Activated CD8-positive, alpha-beta T cell treated with anti-CD3 and anti-CD28 coated beads, Interleukin-2, amount 10 ng/mL, durations not matched to agents 7 days and 5 days (primary cell): ENCODE measurements at places on chromosomes 1 and 21. TPM values are rescaled to one million over a fixed set of nuclear protein-coding genes. Genes with fewer than 3 reads are reported as not detected.

The PHACTR4 gene
- total RNA-seq, result 30.8 TPM

The FHL3 gene
- 13.5 TPM for total RNA-seq

The AMIGO1 gene
- 1.6 TPM for total RNA-seq

The SLC25A33 gene
- 4.4 TPM for total RNA-seq

The CA14 gene
- not detected for total RNA-seq

The RNU1-2 gene
- 1,730 TPM for total RNA-seq

The NTMT2 gene
- total RNA-seq, result not detected

The RSPH1 gene
- total RNA-seq, result not detected

The IQGAP3 gene
- 28.6 TPM for total RNA-seq

- H3K27me3 ChIP-seq, result peaks cover 43% of the 10 kb centered on the region
- peaks cover 6% of the 10 kb centered on the region for H3K4me1 ChIP-seq
- DNase-seq, result no peak
- no peaks in the 10 kb centered on the region for H3K36me3 ChIP-seq
- no peak overlapping the region for H3K4me3 ChIP-seq
- H3K27ac ChIP-seq, result no peak overlapping the region
Observed at GRCh38 chr1:203354246-203354645, 3.3 kb upstream of the FMOD start.

GRCh38 chr1:1024149-1024770, 4.3 kb downstream of the AGRN start:
- H3K27me3 ChIP-seq, result peaks cover 4% of the 10 kb centered on the region
- peaks cover 12% of the 10 kb centered on the region for H3K4me1 ChIP-seq
- no peak overlapping the region for H3K27ac ChIP-seq
- H3K4me3 ChIP-seq, result no peak overlapping the region
- H3K36me3 ChIP-seq, result no peaks in the 10 kb centered on the region
- no peak for DNase-seq

- peaks cover 17% of the 10 kb centered on the region for H3K27me3 ChIP-seq
- peaks cover 4% of the 10 kb centered on the region for H3K4me1 ChIP-seq
- no peak for DNase-seq
Observed at GRCh38 chr21:35488946-35489345, 439.8 kb upstream of the RUNX1 start.

DNA sequence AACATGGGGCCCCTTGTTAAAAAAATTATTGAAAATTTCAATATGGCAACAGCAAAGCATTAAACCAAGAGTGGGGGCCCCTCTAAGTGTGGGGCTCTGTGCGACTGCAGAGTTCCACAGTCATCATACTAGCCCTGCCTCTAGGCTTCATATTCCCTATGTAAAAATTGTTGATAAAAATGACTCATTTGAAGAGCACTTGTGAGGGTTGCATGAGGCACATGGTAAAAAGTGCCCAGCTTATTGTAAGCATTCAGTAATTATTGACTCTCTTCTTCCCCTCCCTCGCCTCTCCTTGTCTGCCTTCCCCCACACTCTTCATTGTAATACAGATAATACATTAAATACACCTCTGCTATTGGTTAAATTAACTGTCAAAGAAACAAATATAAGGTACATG, 86.7 kb upstream of the PTBP2 start:
- no peaks in the 10 kb centered on the region for H3K36me3 ChIP-seq
- peaks cover 3% of the 10 kb centered on the region for H3K27me3 ChIP-seq
- DNase-seq, result no peak
- H3K4me1 ChIP-seq, result no peaks in the 10 kb centered on the region
- H3K27ac ChIP-seq, result no peak overlapping the region

GRCh38 chr1:155199792-155200191, 7.9 kb downstream of the THBS3 start:
- H3K4me1 ChIP-seq, result peaks cover 13% of the 10 kb centered on the region
- H3K36me3 ChIP-seq, result no peaks in the 10 kb centered on the region
- DNase-seq, result no peak
- H3K4me3 ChIP-seq, result no peak overlapping the region

- no peak for DNase-seq
- H3K27ac ChIP-seq, result no peak overlapping the region
- H3K27me3 ChIP-seq, result no peaks in the 10 kb centered on the region
Observed at GRCh38 chr1:179447489-179447888, 81.7 kb downstream of the AXDND1 start.

- no peak overlapping the region for H3K27ac ChIP-seq
- DNase-seq, result no peak
- H3K4me1 ChIP-seq, result peaks cover 82% of the 10 kb centered on the region
- H3K4me3 ChIP-seq, result no peak overlapping the region
- H3K27me3 ChIP-seq, result no peaks in the 10 kb centered on the region
Observed at GRCh38 chr1:226670073-226670472, 69.0 kb downstream of the ITPKB start.

- peaks cover 31% of the 10 kb centered on the region for H3K4me1 ChIP-seq
- H3K4me3 ChIP-seq, result peak overlapping the region; percentile 92
- H3K27ac ChIP-seq, result peak overlapping the region; percentile 87
- peaks cover 3% of the 10 kb centered on the region for H3K36me3 ChIP-seq
- H3K27me3 ChIP-seq, result no peaks in the 10 kb centered on the region
Observed at GRCh38 chr1:162562470-162562828, 927 bp downstream of the UAP1 start.

- H3K4me3 ChIP-seq, result no peak overlapping the region
- H3K36me3 ChIP-seq, result peaks cover 5% of the 10 kb centered on the region
- no peak for DNase-seq
- H3K27me3 ChIP-seq, result no peaks in the 10 kb centered on the region
- H3K27ac ChIP-seq, result no peak overlapping the region
Observed at GRCh38 chr1:97164276-97164639, 442.7 kb downstream of the PTBP2 start.

GRCh38 chr1:188778578-188778977, 1699.1 kb downstream of the BRINP3 start:
- DNase-seq, result no peak
- H3K4me1 ChIP-seq, result no peaks in the 10 kb centered on the region
- no peak overlapping the region for H3K4me3 ChIP-seq

DNA sequence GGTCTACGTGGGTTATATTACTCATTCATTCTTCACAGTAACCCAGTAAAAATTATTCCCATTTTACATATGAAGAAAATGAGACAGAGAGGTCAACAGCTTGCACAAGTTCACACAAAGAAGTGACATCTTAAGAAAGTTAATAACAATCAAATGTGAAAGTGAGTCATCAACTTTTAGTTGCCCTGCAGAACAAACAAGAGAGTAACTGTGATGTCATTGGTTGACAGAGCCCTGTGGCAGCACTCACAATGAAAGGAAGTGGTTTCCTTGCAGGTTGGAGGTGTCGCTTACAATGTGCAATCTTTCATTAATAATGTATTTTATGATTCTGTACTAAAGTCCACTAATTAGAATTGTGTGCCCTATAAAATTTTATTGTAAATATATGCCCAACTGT, 369.6 kb downstream of the RYR2 start:
- peaks cover 11% of the 10 kb centered on the region for H3K4me1 ChIP-seq
- H3K27me3 ChIP-seq, result peaks cover 2% of the 10 kb centered on the region
- peak overlapping the region; percentile 60 for H3K27ac ChIP-seq

- no peak overlapping the region for H3K27ac ChIP-seq
- no peaks in the 10 kb centered on the region for H3K4me1 ChIP-seq
- DNase-seq, result no peak
- no peak overlapping the region for H3K4me3 ChIP-seq
Observed at GRCh38 chr1:184643661-184644060, 111.0 kb downstream of the EDEM3 start.

DNA sequence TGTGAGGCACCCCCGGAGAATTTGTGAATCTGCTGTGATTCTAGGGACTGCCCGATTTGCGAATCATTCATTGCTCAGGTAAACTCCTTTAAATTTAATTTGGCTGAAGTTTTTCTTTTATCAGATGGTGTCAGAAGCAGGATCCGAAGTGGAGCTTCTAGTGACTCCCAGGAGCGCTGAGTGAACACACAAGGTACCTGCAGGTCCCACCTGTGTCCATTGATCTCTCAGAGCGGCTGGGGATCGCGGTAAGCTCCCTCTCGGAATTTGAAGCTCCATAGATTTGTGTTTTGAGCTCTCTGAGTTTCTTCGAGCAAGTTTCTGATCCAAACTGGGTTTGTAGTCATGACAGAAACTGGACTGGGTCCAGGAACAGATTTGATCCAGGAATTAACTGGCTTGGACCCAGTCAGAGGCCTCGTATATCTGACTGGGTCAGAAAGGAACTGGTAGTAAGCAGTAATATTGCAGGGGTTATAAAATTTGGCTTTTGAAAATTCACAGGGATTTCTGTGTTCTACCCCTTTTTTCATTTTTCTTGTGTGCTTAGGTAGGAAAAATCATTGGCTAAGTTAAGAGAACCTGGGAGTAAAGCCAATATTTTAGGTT, 56.2 kb upstream of the EDEM3 start:
- H3K27ac ChIP-seq, result no peak overlapping the region
- peaks cover 18% of the 10 kb centered on the region for H3K36me3 ChIP-seq
- no peaks in the 10 kb centered on the region for H3K27me3 ChIP-seq
- H3K4me3 ChIP-seq, result no peak overlapping the region
